AG04450 (cell line): ENCODE measurements at places on chromosomes 2 and 18. TPM values are rescaled to one million over a fixed set of nuclear protein-coding genes. Genes with fewer than 3 reads are reported as not detected.

Gene EVX2
- not detected in 2 replicates for polyA plus RNA-seq

Gene MERTK
- 0.84 and 0.91 TPM in 2 replicates for polyA plus RNA-seq

GRCh38 chr2:75071766-75072165 lies 113.3 kb downstream of the POLE4 start:
- no peak for DNase-seq

Gene ALPI
- not detected in 2 replicates for polyA plus RNA-seq

Gene NYAP2
- polyA plus RNA-seq = not detected in 2 replicates

DNA sequence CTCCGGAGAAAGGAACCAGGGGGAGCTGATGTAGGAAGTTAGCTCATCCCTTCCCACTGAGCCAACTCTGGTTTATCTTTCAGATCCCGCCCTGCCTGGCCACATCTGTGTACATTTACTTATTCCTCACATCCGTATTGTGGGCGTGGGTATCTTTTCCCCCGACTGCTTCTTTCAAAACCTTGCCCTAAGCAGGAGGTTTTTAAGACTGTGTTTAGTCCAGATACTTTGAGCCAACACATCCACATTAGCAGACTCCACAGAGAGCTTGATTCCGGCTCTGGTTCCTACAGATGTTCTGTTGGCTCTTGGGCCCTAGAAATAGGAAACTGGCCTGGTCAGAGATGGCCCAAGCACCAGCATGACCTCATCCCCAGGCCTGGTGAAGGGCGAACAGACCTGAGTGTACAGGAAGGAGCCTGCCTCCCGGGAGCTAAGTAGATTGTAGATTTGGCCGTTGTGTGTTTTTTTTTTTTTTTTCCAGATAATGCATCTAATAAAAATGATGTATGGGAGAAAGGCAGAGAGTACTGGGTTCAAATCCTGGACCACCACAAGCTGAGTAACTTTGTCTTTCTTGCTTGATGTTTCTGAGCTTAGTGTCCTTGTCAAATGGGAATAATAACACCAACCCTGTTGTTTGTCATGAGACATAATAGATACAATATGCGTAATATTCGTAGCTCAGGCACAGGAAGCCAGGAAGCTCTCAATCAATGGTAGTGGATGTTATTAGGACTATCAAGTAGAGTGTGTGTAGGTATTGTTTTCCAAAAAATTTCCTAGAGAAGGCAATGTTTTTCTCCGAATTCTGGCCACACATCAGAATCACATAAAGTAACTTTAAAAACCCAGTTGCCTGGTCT lies 92.3 kb downstream of the PRKCE start:
- DNase-seq = peak; percentile 63

Gene GATA6
- 1.3 and 1.5 TPM in 2 replicates for polyA plus RNA-seq

Gene CNGA3
- not detected in 2 replicates for polyA plus RNA-seq

- DNase-seq = no peak
Observed at GRCh38 chr18:55534996-55535395, 53.0 kb downstream of the TCF4 start.

DNA sequence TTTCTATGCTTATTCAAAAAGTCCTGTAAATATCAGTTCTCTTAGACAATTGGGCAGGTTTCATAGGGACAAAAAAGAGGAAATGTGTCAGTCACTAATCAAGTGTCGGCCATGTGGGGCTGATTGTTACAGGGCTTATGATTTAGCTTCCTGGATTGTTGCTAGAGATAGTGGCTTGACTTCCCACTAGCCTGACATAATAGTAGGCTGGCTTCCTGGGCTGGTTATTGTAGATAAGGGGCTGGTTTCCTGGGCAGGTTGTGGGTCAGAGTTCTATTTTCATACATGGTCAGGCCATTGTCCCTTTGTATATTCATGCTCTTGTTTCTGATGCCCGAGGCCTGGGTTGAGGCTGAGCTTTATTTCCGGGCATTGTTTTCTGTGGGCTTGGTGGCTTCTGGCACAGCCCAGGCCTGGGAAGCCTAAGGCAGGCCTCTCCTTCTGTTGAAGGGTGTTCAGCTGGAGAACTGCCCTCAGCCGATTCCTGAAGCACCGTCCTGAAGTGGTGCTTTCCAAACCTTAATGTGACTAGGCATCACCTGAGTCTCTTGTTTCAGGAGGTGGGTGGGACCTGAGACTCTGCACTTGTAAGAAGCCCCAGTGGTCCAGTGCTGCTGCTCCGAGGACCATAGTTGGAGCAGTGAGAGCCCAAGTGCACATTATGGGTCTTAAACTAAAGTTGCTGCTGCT lies 37.0 kb downstream of the CD8B2 start:
- no peak for DNase-seq

- DNase-seq = no peak
Observed at GRCh38 chr18:8529609-8530008, 79.6 kb upstream of the RAB12 start.

- no peak for DNase-seq
Observed at GRCh38 chr2:71746946-71747501, 293.7 kb downstream of the DYSF start.

DNA sequence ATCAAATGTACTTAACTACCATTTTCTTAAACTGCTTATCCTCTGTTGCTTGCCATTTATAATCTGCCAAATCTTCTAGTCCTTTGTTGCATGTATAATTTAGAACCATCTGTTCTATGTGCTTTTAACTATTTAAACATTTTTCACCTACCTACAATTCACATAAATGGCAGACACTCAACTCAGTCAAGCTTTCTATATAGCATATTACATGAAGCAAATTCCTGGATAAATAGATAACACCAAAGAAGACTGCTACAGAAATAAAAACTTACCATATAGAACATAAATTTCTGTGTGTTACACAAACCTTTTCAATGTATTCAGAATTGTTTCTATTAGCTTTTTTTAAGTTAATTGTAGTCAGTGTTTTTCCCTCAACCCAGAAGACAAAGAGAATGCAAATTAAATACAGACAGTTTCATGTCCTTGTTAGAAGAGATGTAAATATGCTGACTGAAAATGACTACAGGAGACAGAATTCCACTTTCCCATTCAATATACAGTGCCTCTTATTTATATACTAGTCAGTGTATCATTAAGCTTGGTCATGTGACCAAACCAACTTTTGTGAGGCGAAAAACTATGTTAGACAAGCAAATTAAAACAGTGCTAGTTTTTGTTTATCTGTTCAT lies 2.6 kb downstream of the BAZ2B start:
- DNase-seq = no peak

DNA sequence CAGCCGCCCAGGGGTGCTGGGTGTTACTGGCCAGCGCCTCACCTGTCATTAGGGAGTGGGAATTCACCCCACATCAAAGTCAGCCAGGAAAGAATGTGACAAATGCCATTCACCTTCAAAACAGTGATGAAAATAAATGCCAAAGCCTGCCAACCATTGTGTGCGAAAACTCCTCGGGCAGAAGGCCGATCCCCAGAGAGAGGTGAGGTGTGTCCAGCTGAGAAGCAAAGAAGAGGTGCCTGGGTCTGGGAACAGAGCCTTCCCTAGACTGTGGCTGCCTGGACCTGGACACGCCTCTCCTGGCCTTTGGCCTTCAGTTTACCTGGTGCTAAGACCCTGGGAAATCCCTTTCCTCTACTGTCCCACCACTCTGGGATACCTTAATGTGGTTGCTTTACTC lies 142.7 kb downstream of the CYP26B1 start:
- DNase-seq = no peak

Gene SAG
- not detected in 2 replicates for polyA plus RNA-seq

GRCh38 chr18:58454406-58455061 lies 174.4 kb downstream of the ALPK2 start:
- no peak for DNase-seq

Gene NT5DC4
- polyA plus RNA-seq = not detected in 2 replicates

DNA sequence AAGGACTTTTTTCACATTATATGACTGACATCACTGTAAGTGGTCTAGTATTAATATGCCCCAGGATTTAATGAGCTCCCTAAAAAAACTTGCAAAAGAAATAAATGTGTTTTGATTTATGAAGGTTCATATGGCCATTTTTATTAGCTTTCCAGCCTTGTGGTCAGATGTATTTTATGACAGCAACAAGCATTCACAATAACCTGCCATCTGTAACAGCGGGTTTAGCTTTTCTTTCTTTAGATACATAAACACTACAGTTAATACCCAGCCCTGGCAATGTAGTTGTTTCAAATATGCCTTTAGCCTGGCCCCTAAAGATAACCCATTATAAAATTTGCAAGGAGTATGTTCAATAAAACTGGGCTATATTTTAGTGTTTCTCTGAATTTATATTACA lies 1063.8 kb downstream of the SOCS6 start:
- DNase-seq = no peak

DNA sequence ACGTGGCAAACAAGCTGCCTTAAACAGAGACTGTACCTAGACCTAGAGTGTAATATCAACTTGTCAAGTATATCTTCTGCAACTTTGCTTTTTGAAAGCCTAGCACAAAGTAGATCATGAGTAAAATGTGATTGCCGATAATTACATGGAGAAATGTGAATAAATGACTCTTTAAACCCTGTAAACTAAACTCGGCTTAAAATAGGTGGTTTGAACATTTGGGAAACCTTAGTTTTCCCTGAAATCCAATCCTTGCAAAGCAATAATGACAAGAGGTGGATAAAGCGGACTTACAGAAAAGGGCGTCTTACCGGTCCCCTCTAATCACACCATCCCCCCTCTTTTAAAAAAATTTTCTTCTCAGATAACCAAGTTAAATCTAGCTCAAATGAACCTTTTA lies 549 bp upstream of the PSMD14 start:
- no peak for DNase-seq

DNA sequence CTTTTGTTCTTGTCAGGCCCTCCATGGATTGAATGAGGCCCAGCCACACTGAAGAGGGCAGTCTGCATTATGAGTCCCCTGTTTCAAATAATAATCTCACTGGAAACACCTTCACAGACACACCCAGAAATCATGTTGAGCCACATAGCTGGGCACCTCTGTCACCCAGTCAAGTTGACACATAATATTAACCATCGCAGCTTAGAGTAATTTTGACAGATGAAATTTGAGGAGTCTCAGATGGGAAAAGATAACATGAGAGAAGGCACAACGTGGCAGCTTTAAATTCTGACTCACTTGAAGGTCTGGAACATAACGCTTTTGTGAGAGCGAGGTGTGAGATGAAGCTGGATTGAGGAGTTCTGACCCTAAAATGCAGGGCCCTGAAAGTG lies 70.9 kb upstream of the TMEM87B start:
- DNase-seq = no peak

- no peak for DNase-seq
Observed at GRCh38 chr2:151289972-151290866, 751 bp upstream of the NMI start.

GRCh38 chr2:196219671-196220070 lies 48.3 kb upstream of the STK17B start:
- no peak for DNase-seq

DNA sequence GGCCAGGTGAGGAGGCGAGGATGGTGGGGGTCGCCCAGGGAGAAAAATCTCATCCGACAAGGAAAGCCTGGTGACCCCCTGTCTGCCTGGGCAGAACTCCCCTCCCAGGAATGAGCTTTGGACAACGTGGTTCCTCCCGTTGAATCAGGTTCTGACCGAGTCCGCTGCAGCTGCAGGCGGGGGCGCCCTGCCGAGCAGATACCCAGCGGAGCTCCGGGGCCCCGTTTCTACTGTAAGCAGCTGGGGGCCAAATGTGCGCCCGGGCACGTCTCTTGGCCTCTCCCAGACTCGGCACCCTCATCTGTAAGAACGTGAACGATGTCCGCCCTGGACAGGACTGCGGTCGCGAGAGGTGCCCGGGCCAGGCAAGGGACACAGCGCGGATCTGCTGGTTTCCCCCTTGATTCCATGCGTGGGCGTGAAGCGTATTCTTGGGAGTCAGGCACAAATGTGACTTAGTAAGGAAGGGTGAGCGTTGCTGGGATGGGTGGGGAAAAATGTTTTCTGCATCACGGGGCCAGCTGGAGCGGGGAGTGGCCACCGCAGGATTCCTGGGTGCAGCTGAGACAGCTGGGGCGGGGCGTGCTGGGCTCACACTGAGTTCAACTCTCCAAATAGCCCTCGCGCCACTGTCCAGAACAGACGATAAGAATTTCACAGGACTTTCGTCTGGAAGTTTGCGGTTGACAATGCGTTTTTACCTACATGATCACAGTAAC lies 20.2 kb upstream of the TUBB6 start:
- peak; percentile 85 for DNase-seq

- DNase-seq = no peak
Observed at GRCh38 chr2:239302808-239303557, 97.8 kb downstream of the HDAC4 start.
